ENCODE measurements at places on chromosomes 7 and 10.
A peak's percentile ranks its signal among the peaks of the same experiment; 100 is the strongest.

DNA sequence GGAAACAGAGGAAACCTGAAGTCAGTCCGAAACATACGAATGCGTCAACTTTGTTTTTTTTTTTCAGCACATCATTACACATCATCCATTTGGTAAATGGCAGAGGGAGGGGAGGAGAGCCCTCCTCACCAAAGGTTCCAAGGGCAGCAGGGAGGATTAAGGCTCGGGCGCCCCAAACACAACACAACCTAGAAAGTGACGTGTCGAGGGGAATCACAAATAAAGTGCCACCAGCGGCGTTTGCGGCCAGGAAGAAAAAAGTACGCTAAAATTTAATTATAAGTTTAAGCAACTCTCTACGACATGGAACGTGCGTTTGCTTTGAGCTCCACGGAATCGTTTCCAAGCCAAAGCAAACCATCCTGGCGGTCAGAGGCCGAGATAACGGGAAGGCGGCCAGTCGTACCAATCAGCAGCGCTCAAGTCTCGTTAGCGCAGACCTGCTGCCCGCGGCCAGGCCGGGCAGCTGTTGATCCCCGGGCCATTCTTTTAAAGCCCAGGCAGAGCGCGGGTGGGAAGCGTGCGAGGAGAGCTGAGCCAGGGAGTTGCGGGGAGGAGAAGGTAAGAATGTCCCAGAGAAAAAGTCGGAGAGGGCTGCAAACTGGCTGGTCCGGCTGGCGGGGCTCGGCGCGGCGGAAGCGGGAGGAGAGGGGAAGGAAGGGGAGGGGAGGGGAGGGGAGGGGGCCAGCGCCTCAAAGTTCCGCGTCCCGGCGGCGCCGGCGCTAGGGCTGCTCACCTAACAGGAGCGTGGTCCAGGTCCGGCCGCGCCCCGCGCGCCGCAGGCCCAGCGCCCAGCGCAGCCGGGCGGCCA, 719 bp downstream of the DPY19L1 start:
- DNase-seq: no peak

DNA sequence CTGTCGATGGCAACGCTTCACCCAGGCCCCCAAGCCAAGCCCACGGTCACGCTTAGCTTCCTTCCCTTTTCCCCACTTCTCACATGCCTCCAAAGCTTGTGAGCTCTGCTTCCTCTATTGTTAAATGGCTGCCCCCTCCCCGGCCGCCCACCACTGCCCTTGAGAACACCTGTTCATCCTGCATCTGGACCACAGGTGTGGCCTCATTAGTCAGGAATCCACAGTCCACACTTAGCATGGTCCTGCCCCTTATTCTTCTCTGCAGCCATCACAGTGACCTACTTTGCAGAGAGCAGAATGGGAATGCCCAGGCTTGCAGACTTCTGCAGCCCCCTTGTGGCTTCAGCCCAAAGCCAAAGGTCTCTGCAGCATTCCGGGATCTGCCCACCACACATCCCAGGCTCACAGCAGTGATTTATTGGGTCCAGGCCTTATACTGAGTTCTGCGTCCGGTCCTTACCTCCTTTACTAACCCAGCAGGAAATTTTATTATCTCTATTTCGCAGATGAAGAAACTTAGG, 66.9 kb downstream of the PTPRE start:
- DNase-seq: no peak

GRCh38 chr7:51325908-51326307, 9.3 kb upstream of the COBL start:
- no peak for DNase-seq

DNA sequence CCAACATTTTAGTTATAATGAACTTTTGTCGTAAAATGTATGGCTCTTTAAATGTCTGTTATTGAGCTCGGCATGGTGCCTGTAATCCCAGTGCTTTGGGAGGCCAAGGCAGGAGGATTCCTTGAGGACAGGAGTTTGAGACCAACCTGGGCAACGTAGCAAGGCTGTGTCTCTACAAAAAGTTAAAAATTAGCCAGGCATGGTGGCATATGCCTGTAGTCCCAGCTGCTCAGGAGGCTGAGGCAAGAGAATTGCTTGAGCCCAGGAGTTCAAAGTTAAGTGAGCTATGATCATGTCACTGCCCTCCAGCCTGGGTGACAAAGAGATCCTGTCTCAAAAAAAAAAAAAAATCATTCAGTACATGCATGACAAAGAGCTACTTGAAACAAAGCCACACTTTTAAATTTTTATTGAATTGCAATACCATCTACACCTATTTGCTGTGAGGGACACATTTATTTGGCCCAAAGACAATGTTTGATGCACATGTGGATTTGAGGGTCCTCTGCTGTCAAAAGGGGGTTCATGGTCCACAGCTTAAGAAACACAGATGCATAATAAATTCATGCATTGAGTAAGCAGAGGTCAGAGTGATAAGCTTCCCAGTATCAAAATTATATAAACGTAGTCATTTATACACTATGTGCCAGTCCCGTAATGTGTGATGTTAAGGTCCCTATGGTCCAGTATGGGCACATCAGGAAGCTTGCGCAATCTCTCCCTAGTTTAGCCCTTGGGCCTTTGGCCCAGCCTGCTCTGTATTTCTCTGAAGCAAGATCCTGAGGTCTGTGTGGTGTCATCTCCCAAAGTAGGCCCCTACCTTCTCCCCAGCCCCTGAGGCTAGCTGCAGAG, 4.4 kb upstream of the MALSU1 start:
- no peak for DNase-seq

DNA sequence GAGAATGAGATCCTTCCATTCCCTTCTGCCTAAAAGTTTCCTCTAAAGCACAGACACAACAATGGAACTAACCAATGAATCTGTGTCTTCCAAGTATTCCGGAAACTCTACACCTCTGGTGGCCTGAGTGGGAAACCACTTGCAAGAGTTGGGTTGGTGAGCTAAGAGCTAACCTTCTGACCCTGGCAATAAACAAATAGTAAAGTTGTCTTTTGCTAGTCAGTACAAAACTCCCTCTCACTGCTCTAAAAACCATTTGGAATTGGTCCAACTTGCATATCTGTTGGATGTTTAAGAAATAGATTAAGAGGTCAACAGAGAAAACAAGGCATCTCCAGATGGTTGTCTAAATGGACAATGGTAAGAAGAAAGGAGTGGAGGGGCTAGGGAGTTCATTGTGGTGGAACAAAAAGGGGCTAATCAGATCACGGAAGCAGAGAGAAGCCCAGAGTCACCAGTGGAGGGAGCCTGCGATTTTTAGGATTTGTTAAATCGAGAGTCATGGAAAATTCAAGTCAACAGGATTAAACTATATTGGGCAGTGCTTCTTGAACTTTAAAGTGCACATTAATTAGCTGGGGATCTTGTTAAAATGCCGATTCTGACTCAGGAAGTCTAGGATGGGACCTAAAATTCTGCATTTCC, 192.3 kb downstream of the EVX1 start:
- DNase-seq: no peak

DNA sequence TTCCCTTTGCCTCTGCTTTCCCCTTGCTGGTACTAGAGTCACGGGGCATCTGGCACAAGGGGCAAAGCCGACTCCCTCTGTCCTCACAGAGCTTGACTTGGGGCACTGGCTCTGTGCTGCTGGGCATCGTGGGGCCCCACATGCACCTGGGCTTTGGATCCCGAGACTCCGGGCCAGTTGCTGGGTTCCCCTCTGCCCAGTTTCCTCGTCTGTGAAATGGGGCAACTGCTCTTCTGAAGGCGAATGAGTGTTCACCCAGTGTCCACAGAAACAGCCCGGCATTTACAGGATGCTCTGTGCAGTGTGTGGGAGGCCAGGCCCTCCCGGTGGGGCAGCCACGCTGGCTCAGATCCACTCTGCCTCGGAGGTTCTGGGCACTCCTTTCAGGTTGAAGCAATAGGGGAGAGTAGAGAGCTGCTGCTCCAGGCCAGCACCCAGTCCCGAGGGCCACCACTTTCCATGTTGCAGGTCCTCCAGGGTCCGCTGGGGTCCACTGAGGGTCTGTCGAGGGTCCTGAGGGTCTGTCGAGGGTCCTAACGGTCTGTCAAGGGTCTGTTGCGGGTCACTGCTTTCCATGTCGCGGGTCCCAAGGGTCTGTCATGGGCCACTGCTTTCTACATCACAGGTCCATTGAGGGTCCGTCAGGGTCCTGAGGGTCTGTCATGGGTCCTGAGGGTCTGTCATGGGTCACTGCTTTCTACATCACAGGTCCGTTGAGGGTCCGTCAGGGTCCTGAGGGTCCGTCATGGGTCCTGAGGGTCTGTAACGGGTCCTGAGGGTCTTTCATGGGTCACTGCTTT, 103.6 kb downstream of the VIPR2 start:
- DNase-seq: no peak

- DNase-seq: peak; percentile 60
These were observed 3.8 kb upstream of the NRCAM start for GRCh38 chr7:108459922-108460551.

DNA sequence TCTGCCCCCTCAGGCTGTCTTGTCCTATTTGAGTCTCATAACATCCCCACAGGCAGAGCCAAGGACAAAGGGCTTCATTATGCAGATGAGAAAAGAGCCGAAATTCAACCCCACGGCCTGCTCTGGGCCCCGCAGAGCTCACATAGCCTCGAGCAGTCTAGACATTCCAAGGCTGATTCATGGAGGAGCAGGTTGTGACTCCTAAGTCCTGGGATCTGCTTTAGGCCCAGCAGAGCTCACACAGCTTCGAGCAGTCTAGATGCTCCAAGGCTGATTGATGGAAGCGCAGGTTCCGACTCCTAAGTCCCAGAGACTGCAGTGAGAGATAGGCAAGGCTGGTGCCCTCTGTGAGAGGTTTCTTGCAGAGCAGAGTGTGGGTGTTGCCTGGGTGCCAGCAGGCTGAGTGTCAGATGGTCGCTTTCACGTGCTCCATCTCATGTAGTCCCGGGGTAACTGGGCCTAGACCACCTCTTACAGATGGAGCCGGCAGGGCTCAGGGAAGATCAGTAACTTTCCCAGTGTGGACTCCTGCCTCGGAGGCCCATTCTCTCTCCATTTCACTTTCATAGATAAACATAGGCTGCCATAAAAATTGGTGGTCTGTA, 436.1 kb upstream of the FOXK1 start:
- no peak for DNase-seq

- DNase-seq: no peak
These were observed 157.0 kb upstream of the SVIL start for GRCh38 chr10:29791773-29792172.

DNA sequence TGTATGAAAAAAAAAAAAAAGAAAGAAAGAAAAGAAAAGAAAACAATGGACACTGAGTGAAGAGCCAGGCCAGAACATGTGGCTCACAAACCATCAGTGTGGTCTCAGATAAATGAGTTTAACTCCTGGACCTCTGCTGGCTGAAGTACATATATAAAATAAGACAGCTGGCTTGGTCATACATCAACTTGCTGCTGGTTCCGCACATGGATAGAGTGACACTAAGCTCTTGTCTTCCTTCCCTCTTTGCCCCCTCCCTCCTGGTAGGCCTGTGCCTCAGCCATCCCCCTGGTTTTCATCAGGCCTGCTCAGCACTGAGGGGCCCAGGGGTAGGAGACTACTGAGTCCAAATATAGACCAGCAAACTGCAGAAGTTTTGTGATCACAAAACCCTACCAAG, 58.1 kb upstream of the DGKI start:
- DNase-seq: no peak

- no peak for DNase-seq
These were observed 47.5 kb downstream of the RNF133 start for GRCh38 chr7:122651451-122651850.

GRCh38 chr7:67364441-67365017, 367.9 kb downstream of the TYW1 start:
- no peak for DNase-seq

- DNase-seq: no peak
These were observed 15.1 kb upstream of the MSRB2 start for GRCh38 chr10:23080262-23080661.

- no peak for DNase-seq
These were observed 278.3 kb upstream of the ZNF32 start for GRCh38 chr10:43926875-43927406.

- DNase-seq: no peak
These were observed 128.2 kb downstream of the AKR1D1 start for GRCh38 chr7:138204285-138204981.

DNA sequence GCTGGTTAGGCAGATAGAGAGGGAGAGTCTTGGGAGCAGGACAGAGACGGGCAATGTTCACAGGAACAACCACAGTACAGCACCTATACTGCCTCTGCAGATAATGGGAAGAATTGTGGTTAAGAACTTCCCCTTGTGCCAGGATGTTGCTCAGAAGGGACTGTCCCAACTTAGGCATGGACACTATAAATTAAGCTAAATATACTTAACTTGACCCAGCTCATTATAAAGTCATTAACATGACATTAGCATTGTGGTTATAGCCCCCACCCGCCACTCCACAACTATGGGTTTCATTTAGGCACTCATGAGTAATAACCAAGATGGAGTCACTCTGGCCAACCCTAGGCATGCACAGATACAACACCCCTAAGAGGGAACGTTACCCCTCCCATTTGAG, 310.9 kb upstream of the NRG3 start:
- no peak for DNase-seq

DNA sequence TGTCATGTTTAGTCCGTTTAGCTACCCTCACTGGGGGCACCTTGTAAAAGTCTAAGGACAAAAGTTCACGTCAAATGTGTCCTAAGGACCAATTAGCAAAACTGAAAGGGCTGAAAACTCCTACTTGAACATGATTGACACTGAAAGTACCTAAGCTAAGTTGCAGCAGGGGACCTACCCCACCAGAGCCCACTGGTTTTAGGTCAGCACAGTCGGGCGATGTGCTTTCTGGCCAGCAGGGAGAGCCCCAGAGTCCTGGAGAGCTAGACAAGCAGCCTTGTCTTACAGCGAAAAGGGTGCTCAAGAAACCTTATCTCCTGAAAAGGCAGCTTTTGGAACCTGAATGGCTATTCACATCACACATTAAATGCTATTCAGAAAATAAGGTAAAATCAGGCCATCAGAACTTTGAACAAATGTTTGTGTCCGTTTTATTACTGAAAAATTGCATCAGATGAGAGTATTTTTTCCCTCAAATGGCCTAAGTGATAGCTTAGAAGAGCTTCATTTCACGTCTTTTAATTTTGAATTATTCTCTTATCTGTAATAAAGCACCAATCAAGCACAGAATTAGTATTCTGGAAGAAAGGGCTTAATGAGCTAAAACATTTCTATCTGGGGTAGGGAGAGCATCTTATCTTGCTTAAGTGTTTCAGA, 52.2 kb upstream of the MKI67 start:
- peak; percentile 36 for DNase-seq

- no peak for DNase-seq
These were observed 7.2 kb upstream of the AKR1B10 start for GRCh38 chr7:134520130-134520529.

DNA sequence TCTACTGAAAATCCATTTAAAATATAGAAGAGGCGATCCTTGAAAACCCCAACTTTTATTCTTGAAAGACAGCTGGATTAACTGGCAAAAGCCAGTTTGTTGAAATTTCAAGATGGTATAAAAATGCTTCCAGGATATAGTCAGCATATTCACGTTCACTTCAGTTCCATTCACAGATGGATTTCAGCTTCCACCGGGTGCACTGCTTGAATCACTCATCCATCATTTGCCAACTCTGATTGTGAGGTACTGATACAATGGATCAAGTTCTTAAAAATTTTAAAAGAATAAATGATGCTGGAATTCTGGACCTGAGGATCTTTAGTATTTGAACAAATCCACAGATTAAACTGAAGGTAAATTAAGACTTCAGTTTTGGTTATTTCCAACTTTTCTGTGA, 2.4 kb downstream of the PURB start:
- DNase-seq: no peak
